ENCODE measurements at places on chromosomes 12 and 14. TPM values are rescaled to one million over a fixed set of nuclear protein-coding genes. Genes with fewer than 3 reads are reported as not detected.

The CMKLR1 gene
- total RNA-seq = 0.83 TPM

The KRT83 gene
- not detected for total RNA-seq

GRCh38 chr14:79186523-79186922 lies 1016.4 kb downstream of the NRXN3 start:
- DNase-seq = no peak

DNA sequence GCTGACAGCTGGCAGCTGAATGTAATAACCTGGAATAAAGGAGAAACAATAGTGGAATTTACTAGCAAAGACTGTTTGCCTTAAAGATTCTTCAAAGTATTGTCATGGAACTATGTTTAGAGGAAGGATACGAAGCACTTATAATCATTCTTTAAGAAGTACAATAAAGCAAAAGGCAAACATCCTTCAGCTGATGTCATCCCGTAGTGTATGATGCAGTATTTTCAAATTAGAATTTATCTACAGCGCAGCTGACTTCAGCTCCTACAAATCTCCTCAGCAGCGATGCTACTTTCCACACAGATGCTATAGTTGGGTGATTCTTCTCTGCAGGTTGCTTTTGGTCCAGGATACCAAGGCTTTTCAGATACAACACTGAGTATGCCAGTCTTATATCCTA lies 31.5 kb downstream of the CLEC1A start:
- DNase-seq = no peak

The MEG3 gene
- total RNA-seq = not detected

The HHIPL1 gene
- total RNA-seq = 0.34 TPM

DNA sequence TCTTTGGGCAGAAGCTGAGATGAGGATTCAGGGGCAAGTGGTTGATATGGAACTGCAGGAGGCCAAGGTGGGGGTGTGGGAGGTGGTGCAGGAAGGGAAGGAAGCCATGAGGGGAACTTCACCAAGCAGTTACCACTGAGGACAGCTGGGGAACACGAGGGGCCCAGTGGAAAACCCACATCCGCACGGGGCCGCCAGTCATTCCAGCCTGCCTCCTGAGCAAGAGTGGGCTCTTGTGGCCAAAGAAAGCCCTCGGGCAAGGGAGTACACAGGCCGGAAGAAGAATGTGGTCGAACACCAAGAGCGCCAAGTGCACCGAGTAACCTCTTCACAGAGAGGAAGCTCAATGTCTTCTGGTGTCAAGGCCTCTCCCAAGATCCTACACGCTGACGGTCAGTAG lies 252.2 kb upstream of the FOXN3 start:
- no peak for DNase-seq

DNA sequence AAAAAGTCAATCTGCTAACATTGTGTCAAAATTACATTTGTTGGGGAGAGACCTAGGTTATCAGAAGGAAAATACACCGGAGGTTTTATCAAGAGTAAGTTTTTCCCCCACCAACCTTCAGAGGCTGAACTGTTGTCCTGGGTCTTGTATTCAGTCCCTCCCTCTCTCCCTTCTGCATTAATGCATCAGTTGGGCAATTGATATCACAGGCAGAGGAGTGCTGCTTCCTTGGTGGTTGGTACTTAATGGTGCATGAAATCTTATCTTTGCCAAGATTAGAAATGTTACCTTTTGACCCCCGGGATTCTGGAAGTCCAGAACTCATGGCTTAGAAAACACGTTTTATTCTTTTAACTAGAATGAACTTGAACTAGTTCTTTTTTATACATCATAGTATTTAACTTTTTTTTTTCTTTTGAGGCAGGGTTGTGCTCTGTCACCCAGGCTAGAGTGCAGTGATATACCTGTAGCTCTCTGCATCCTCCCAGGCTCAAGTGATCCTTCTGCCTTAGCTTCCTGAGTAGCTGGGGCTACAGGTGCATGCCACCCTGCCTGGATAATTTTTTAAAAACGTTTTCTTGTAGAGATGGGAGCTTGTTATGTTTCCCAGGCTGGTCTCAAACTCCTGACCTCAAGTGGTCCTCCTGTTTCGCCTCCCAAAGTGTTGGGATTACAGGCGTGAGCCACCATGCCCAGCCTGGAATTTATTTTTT lies 4.9 kb downstream of the PCBP2 start:
- DNase-seq = no peak

DNA sequence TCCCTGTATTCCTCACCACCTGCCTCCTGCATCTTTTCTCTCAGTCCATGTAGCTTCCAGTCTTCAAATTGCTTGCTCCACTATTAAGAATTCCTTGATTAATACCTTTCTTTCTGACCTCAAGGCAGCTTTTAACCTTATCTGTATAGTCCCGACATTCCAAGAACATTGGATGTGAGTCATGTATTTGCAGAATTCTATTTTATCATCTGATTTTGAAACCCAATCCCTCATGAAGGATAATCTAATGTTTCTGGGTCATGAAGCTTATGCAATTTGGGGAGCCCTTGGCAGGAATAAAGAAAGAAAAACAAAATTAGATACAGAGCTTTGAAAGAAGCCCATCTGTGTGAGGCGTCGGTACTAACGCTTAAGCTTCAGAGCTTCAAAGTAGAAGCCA lies 63.4 kb upstream of the CCND2 start:
- DNase-seq = no peak

- DNase-seq = no peak
These were observed 1.6 kb downstream of the CMKLR1 start for GRCh38 chr12:108337235-108338223.

The LRFN5 gene
- total RNA-seq = not detected

The ART4 gene
- not detected for total RNA-seq

DNA sequence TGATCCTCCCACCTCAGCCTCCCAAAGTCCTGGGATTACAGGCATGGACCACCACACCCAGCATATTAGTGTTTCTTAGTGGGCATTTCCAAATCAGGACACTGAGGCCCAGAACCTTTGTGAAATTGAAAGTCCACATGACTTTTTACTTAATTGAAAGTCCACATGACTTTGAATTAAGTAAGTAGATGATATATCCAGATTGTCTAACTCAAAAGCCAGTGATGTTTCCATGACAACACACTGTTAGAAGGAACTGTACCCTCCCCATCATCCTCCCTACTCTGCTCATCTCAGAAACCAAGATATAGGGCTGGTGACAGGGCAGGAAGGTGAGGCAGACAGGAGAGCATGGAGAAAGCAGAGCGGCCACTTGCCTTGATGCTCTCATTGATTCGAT lies 7.2 kb downstream of the MYO1A start:
- no peak for DNase-seq

GRCh38 chr12:11758087-11758486 lies 108.6 kb downstream of the ETV6 start:
- DNase-seq = no peak

DNA sequence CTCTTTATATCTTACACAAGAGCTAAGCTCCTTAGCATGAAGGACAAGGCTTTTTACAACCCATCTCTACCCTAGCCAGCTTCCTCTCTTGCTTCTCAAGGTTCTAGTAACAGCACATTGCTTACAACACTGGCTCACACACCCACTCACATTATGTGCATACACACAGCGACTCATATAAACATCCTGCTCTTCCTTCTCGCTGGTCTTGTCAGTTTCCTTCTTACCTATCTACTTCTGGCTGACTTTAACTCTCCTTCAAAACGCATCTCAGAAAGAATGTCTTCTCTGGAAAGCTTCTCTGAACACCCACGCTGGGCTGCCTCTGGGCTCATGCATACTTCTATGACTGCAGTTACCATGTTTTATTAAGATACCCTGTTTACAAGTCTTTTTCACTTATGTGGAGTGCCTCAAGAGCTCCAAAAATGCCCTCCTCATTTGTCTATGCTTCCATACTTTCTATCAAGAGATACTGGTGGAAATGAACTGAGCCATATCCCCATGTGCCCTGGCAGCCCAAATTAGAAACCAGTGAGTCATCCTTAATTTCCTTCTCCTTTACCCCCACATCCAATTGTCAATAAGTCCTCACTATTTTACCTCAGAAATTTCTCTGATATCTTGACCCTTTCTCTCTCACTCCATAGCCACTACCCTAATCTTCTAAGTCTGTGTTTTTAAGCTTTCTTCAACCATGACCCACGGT lies 126.9 kb upstream of the KRAS start:
- peak; percentile 50 for DNase-seq

GRCh38 chr14:89537911-89538310 lies 120.9 kb upstream of the FOXN3 start:
- DNase-seq = no peak

DNA sequence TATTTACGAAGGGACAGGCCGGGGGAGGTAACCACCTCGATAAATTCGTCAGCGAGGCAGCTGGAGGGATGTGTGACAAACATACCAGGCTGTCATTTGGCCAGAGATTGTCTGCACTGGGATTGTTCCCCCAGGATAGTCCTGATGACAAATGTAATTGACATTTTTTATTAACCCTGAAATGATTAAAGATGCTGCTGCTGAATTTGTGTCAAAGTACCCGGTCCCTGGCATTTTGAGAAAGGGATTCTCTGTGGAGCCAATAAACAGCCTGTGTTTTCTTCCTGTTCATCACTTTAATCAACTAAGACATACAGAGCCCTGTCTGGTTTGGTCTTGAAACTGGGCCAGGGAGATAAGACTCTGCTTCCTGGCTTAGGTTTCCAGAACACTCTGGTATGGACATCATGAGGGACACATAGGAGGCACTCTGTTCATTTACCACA lies 117.6 kb downstream of the SLC25A47 start:
- no peak for DNase-seq

DNA sequence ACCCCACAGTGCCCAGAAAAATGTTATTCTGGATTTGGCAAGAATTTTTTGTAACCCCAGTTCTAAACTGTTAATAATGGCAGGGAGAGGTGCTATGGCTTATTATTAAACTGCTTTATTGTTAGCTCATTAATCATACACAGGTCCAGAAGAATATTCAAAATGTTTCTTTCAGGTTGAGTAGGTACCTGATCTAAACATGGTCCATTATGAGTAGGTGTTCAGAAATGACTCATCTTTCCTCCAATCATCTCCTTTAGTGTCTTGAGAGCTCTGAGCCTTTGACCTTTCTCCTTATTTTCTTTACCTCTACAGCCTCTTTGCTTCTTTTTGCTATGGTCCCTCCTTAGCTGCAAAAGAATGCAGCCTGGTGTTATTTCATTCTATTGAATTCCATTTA lies 211.0 kb upstream of the GARIN6 start:
- DNase-seq = no peak

All from naive thymus-derived CD8-positive, alpha-beta T cell (primary cell).